ENCODE measurements at places on chromosomes 12 and 14. TPM values are rescaled to one million over a fixed set of nuclear protein-coding genes. Genes with fewer than 3 reads are reported as not detected.

- DNase-seq, result no peak
Observed at GRCh38 chr12:42762395-42762925, 172.9 kb upstream of the PRICKLE1 start.

DNA sequence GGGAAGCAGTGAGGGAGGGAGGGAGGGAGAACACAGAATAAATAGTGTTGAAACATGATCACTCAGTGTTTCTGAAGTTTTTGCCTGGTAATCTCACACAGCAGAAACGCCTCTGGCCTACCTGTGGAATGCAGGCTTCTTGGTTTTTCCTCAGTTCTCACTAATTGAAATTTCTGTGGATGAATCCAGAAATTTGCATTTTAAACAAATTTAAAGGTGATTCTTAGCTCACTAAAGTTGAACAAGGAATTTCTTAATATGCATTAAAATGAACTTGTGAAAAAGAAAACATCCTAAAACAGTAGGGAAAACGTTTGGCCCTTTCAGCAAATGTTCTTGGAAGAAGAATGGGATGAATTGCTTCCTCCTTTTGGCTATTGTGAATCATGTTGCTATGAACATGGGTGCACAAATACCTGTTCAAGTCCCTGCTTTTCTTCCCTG lies 1.4 kb downstream of the RNASE9 start:
- no peak for DNase-seq

GRCh38 chr14:100645196-100645981 lies 58.2 kb upstream of the BEGAIN start:
- DNase-seq, result peak; percentile 71

GRCh38 chr12:19165451-19165850 lies 35.9 kb downstream of the PLEKHA5 start:
- DNase-seq, result no peak

The GPR137C gene
- total RNA-seq, result 4.4 TPM

The KERA gene
- total RNA-seq, result not detected

- DNase-seq, result no peak
Observed at GRCh38 chr14:100190126-100190525, 30.7 kb upstream of the DEGS2 start.

DNA sequence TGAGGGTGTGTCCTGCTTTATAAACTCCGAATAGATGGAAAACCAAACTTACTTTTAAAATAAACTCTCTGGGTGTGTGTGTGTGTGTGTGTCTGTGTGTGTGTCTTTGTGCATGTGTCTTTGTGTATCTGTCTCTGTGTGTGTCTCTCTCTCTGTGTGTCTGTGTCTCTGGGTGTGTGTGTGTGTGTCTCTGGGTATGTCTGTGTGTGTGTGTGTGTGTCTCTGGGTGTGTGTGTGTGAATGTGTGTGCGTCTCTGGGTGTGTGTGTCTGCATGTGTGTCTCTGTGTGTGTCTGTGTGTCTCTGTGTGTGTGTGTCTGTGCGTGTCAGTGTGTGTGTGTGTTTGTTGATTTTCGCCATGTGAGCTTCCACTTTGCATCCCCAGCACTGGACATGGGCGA lies 9.2 kb downstream of the RAN start:
- DNase-seq, result no peak

- DNase-seq, result no peak
Observed at GRCh38 chr12:27851311-27851710, 71.3 kb upstream of the MANSC4 start.

The ESRRB gene
- total RNA-seq, result not detected

DNA sequence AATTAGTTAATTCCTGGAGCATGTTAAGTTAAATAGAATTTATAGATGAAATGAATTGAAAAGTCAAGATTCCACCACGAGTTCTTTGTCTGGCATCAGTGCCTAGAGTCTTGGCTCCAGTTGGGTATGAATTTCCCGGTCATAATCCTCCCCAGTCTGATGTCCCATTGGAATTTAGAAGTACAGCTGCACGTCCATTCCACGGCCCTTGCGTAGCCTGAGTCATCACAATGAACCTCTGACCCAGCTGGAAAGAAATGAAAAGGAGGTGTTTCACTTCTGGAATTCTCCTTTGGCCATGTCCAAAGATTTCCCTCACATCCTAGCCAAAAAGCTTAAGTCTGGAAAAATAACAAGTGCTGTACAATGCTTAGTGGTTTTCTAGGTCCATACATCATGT lies 122.7 kb downstream of the KICS2 start:
- peak; percentile 90 for DNase-seq

GRCh38 chr14:69046476-69046860 lies 67.4 kb upstream of the ACTN1 start:
- no peak for DNase-seq

The ACOT6 gene
- total RNA-seq, result not detected

GRCh38 chr12:89756585-89757398 lies 48.2 kb upstream of the ATP2B1 start:
- DNase-seq, result peak; percentile 99

GRCh38 chr12:124392271-124392666 lies 97.4 kb downstream of the RFLNA start:
- peak; percentile 85 for DNase-seq

DNA sequence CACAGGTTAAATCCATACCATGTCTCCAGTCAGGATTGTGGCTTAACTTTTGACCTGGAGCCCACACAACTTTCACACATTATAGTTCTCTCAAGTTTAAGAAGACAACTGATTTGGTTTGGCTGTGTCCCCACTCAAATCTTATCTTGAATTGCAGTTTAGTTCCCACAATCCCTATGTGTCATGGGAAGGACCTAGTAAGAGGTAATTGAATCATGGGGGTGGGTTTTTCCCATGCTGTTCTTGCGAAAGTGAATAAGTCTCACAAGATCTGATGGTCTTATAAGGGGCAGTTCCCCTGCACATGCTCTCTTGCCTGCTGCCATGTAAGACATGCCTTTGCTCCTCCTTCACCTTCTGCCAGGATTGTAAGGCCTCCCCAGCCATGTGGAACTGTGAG lies 38.2 kb upstream of the PARP11 start:
- no peak for DNase-seq

- no peak for DNase-seq
Observed at GRCh38 chr12:52519826-52520662, at the start of gene KRT5. TSS of gene KRT5 (minus strand) at chr12:52520394. CDS start at chr12:52520296, 98 bp downstream.

GRCh38 chr12:116941188-116941587 lies 30.4 kb downstream of the FBXW8 start:
- DNase-seq, result no peak

DNA sequence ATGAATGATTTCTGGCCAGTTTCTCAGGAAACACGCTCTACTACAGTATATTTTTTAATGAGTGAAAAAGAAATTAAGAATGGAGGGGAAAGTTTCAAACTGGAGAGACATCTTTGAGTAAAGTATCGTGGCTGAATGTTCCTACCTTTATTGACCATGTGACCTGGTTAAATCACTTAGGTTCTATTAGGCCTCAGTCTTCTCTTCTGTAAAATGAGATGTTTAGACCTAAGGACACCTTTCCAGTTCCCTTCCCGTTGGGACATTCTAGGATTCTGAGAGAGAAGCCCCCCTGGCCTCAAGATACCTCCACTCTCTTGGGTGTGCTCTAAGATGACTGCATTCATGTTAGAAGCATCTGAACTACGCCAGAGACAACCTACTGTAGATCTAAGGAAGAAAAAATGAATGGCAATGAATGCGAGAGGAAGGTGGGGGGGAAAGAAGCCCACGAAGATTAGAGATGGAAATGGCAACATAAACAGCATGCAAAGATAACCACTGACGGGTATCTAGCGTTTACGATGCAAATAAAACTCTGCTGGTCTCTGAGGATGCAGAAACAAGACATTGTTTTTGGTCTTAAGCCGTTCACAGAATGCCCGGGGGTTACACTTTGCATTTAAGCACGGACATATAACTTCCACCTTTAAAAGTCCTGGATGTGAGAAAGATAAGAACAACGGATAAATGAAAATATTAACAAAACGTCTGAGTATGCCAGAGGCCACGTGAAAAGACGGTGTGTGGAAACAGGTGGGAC lies 599 bp upstream of the CPSF6 start:
- DNase-seq, result no peak

DNA sequence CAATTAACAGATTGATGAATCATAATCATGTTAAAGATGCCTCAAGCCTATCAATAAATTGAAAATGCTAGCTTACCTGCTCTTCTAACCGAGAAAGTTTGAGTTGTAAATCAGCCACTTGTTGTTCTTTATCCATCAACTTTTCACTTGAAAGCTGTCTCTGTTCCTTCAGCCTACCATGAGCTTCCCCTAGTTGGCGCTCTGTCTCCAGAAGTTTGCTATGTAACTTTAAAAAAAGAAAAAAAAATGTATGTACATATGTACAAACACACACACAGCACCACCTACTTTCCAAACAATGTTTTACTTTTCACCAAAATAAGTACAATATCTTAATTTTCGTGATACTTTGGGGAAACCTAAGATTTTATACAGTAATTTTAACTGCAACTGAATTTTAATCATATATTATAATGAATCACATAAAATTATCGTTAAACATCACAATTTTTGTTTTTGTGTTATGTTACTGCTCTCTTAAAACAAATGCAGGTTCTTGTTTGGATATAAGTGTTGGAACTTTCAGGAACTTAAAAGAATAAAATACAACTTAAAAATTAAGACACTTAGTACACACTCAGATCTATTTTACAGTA lies 101.2 kb downstream of the EEA1 start:
- DNase-seq, result peak; percentile 21

The PRH2 gene
- total RNA-seq, result not detected

DNA sequence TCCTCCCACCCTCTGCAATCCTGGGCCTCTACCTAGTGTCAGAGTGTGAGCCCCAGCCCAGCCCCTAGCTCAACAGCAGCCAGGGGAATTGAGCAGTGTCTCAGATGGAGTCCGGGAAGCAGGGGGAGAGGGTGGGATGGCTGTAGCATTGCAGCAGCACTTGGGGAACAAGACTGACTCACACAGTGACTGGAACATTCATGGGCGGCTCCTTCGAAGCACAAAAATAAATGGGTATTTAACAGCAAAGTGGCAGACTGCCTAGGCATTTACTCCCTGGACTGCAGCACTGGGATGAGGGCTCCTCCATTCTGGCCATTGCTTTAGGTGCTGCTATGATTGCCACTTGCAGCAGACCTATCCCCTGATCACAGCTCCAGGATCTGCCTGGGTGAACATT lies 46.0 kb upstream of the STK38L start:
- no peak for DNase-seq

DNA sequence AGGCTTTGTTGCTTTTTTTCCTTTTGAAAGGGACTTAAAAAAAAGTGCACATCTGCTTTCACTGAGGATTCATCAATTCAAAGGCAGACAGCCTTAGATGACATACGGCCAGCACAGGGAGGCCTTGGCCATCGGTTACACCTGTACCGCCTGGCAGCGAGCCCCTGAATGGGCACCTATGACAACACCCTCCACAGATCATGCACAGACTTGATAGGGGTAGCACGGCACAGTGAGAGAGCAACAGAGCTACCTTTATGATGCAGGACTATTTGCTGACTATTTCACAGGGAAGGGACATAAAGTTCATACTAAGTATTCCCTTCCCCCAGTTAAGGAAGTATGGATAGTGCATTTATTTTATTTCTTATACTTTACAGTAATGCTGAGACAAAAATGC lies 137.9 kb upstream of the ARID2 start:
- no peak for DNase-seq

GRCh38 chr14:88882236-88882635 lies 57.8 kb downstream of the TTC8 start:
- no peak for DNase-seq

The SYCP3 gene
- not detected for total RNA-seq

DNA sequence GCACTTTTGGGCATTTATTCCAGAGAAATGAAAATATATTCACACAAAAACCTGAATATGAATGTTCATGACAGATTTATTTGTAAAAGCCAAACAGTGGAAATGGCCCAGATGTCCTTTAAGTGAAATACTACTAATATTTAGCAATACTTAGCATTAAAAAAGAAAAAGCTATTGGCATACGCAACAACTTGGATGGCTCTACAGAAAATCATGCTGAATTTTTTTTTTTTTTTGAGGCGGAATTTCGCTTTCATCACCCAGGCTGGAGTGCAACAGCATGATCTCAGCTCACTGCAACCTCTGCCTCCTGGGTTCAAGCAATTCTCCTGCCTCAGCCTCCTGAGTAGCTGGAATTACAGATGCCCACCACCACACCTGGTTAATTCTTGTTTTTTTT lies 24.1 kb downstream of the FGD6 start:
- no peak for DNase-seq

DNA sequence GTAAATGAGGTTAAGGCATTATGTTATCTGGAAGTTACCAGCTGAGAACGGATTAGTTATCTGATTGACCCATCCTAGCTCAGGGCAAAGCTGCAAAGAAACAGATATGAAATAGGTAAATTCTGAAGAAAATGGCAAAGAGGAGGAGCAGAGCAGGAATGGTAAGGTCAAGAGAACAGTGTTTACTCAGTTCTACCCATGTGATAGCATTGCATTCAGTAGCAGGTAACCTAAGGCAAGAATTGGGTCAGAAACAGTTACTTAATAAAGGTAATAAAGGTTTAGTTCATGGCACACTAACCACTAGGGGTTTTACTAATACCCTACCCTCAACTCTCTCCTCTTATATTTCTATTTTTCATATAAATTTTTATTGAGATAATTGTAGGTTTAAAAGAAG lies 224.8 kb downstream of the ASCL1 start:
- DNase-seq, result no peak

- no peak for DNase-seq
Observed at GRCh38 chr12:14369311-14369710, 3.8 kb downstream of the ATF7IP start.

GRCh38 chr12:93777254-93777653 lies 100.1 kb downstream of the CRADD start:
- peak; percentile 72 for DNase-seq

DNA sequence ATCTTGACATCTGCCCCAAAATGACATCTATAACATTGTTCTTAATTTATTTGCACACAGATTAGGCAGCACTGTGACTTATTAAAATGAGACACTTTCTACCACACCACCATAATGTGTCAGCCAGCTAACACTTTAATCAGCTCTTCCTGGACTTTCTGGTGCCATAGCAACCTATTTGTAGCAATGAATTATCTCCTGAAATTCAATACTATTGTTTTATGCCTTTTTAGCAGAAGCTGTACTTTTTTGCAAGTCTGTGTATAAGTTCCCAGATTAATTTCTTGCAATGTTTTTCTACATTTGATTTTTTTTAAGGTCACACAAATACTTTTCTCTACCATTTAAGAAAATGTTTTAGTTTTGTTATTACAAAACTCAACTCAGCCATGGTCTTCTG lies 72.8 kb upstream of the SAV1 start:
- DNase-seq, result peak; percentile 47

- peak; percentile 1 for DNase-seq
Observed at GRCh38 chr12:65004270-65004669, 116.8 kb downstream of the WIF1 start.

DNA sequence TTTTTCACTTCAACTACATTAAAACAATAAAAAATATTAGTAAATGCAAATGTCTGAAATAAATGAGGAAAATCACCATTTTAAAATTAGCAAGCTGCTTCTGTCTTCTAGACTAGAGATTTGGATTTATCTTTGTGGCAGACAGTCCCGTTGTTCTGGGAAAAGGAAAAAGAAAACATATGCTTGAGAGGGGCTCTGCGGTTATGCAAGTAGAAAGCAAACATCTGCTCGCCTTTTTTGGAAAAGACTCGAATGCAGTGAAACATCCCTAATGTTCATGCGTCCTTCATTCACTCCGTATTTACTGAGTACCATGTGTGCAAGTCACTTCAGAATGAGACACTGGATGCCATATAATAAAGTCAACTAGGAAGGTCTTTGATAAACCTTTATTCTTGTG lies 44.9 kb downstream of the IFNG start:
- no peak for DNase-seq
